ENCODE measurements at places on chromosomes 12 and 14.

GRCh38 chr14:53022593-53022992 is 71.7 kb upstream of the FERMT2 start:
- no peak for DNase-seq

DNA sequence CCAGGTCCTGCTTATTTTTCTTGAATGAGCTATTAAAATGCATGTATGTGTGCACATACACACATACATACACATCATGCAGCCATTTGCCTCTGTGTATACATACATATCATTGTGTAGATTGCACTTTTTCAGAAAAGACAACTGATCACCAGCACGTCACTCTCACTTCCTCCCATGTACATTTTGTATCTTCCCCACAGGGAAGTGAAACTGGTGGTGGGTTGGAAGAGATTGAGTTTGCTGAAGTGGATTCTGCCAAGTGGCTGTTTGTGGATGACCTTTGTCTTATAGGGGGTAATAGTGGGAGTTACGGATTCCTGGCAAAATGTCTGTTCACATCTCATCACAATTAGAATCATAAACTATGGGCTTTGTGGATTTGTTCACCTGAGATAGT is 448.6 kb downstream of the RAD51B start:
- DNase-seq: no peak

DNA sequence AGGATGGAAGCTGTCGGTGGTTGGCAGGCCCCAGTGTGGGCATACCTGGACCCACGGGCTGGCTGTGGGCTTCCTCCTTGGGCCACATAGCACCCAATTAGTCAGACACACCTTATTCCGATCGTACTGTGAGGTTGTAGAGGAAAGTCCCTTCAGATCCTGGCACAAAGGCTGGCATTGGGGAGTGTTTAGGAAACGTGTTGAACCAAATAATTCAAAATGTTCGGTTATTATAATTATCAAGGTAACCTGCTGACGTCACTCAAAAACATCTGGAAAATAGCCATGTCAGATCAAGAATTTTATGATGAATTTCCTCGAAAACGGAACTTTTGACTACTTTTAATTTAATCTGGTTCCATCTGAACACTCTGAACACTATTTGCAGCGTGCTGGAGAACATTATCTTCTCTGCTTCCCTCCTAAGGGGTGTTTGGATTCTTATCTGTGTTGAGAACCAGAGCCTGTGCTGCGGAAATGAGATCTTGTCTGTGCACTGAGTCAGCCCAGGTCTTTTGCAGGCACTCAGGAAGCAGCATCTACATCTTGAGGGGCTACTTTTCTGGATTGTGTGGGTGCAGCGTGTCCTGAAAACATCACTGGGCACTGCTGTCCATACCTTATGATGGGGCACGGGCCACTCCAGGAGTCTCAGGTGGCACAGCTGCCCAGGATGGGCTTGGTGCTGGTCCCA is 100.3 kb downstream of the SLC25A47 start:
- DNase-seq: no peak

DNA sequence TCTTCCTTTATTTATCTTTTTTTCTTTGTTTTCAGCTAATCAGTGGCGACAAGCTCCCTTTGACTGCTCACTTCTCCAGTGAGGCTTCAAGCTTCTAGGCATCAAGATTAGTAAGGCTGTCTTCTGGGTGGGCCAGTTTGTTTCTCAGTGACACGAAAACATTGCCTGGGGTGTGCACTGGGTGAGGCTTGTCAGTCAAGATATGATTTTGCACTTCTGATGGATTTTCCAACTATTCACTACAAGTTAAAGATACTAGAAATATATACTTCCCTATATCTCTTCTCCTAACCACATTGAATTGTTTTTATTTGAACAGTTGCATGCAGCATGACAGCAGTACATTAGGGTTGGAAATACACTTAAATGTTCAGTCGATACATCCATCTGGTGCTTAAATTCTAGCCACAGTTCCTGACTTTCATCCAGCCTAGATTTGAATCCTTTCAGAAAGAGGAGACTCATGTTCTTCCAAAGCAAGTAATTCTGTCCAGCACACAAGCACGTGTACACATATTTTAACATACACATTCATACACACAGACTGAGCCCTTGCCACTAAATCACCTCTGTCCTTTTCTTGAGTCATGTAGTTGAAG is 275.6 kb upstream of the NOVA1 start:
- no peak for DNase-seq

- no peak for DNase-seq
Measured at GRCh38 chr14:66657780-66658179, 149.8 kb downstream of the GPHN start.

DNA sequence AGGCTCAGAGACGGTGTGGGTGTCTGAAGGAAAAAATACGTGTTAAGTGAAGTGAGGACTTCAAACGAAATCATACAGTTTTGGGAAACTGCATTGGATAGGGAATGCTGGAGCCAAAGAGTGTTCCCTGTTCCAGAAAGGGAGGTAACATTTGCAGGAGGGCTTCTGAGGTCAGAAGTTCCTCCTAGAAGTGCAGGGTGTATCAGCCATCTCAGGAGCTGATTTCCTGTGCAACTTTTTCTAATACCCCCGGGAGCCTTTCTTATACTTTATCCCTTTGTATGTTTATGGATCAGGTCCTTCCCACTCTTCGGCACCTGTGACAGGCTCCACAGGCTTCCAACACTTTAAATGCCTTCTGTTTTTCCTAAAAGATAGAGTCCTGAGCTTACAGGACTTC is 24.9 kb downstream of the ZNF664 start:
- DNase-seq: no peak

- DNase-seq: no peak
Measured at GRCh38 chr12:34391771-34392581, 369.7 kb downstream of the ALG10 start.

GRCh38 chr12:93994721-93995120 is 153.7 kb upstream of the PLXNC1 start:
- no peak for DNase-seq

- DNase-seq: no peak
Measured at GRCh38 chr12:67592228-67593011, 56.1 kb upstream of the DYRK2 start.

GRCh38 chr14:33134975-33135374 is 196.3 kb downstream of the NPAS3 start:
- no peak for DNase-seq

DNA sequence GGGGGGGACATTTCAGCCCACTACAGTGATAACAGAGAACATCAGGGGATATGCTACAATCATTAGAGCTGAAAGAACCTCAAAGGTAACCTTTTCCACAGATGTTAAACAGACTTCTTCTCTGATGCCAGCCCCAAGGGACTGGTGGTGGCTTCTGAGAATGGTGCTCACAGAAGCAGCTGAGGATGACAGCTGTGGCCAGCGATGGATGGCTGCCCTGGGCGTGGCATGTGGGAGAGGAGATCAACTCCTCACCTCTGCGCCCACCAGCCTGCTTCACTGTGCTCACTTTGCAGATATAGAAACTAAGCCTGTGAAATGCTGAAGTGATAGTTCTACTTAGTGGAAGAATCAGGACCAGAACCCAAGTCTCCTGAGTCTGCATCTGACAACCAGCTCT is 33.0 kb downstream of the FOXN3 start:
- no peak for DNase-seq

- no peak for DNase-seq
Measured at GRCh38 chr14:71060274-71060673, 153.0 kb downstream of the PCNX1 start.

DNA sequence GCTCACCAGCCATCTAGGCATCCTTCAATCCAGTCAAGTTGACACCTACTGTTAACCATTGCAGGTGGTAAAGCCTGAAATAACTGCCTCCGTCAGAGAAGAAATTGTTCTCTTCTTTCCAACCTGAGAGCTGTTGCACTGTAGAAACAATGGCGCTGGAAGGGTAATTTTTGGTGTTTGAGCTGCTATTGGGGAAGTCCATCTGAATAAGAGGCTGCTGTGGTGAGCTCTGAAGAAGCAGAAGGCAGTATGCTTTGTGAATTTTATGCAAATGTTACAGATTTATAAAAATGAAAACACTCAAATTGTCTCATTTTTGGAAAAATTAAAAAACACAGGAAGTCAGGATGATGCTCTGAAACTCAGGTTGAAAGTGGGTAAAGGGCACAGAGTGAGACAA is 60.2 kb downstream of the SNAPC1 start:
- DNase-seq: no peak

GRCh38 chr12:3179731-3180130 is 102.6 kb downstream of the TSPAN9 start:
- no peak for DNase-seq

DNA sequence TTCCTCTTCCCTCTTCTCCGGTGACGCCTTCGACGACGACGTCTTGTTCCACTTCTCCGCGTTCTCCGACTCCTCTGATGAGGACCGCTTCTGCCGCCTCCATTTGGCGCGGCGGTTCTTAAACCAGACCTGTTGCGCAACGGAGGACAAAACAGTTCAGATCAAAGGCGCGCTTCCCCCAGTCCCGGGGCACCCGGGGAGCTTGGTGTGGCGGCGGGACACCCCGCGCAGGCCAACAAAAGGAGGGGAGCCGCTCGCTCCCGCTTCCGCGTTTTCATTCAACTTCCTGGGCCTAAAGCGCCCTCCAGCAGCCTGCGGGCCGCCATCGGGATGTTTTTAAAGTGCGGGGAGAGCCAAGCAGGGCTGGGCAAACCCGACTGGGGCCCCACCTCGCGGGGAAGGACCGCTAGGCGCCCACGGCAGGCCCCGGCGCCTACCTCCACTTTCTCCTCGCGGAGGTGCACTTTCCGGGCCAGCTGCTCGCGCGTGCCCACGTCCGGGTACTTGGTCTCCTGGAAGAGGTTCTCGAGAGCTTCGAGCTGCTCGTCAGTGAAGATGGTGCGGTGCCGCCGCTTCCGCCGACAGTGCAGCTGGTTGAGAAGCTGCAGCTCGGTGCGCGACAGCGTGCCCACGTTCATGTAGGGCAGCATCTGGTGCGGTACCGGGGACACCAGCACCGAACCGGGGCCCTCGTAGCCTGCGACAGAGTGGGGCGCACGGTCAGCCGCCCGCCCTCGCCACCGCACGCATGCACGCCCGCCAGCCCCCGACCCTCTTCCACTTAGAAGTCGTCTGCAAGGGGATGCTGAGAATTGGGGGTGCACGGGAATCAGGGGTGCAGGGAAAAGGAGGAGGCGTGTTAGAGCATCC is 1.2 kb downstream of the GSC start:
- DNase-seq: no peak

DNA sequence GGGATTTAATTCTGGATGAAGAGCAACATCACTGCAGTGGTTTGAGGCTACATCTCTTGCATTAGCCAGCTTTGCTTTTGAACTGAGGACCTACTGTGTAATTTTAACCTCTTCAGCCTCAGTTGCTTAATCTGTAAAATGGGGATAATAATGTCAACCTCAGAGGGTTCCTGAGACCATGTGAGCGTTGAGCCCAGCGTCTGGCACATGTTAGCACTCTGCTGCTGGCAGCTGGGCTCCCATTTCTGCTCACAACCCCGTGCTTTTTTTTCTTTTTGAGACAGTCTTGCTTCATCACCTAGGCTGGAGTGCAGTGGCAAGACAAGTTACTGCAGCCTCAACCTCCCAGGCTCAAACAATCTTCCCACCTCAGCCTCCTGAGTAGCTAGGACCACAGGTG is 31.6 kb downstream of the TESC start:
- no peak for DNase-seq

- DNase-seq: no peak
Measured at GRCh38 chr12:67315661-67316060, 46.5 kb downstream of the CAND1 start.

GRCh38 chr12:1564067-1564466 is 30.3 kb downstream of the FBXL14 start:
- DNase-seq: no peak

DNA sequence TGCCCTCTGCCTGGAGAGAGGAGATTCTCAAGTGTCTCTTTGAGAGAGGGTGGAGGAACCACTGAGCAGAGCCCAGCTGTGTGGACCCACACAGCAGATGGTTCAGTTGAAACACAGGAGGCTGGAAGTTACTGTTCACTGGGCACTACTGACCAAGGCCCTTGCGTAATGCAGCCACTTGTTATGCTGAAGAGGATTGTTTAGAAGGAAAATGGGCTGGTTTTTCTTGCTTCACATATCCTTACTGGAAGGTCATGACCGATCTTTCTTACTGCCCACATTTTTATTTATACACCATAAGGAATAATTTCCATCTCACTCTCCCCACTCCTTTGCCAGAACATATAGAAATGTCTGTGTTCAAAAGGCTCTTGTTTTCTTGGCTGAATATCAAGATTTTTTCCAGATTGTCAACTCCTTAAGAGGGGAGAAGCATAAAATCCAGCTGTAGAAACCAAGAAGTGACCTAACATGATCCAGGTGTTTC is 375.1 kb upstream of the DDHD1 start:
- no peak for DNase-seq

DNA sequence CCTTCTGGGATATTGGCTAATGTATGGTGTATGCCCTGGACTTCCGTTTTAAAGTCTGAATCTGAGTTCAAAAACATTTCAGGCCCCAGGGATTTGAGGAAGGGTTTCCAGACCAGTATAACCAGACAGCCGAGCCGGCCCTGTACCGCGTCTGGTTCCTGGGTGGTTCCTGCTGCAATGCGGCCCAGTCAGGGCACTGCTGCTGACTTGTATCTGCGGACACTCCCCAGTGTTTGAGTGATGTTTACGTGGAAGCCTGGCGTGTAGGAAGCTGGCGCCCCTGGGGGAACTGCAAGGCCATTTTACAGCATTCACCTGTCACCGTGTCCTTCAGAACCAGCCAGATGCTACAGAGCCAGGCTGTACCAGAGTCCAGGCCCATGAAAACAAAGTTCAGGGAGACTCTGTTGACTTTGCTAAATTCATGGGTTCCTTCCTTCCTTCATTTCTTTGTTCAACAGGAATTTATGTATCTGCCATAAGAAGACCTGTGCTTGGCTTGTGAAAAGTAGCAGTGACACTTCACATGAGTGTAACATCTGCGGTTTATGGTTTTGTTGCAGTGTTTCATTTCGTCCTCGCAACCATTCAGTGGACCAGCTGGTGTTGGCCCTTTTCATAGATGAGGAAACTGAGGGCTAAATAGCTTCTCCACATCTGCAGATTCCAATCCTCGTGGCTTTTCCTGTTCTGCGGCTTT is 16.8 kb downstream of the EML1 start:
- no peak for DNase-seq

- no peak for DNase-seq
Measured at GRCh38 chr12:123712780-123713319, 697 bp downstream of the ATP6V0A2 start.

- no peak for DNase-seq
Measured at GRCh38 chr12:78120866-78121560, 290.3 kb downstream of the NAV3 start.

GRCh38 chr12:575948-576614 is 87.2 kb downstream of the NINJ2 start:
- DNase-seq: peak; percentile 53

GRCh38 chr14:68593806-68594536 is 198.9 kb downstream of the ZFP36L1 start:
- DNase-seq: no peak

GRCh38 chr12:112450725-112451124 is 32.0 kb downstream of the PTPN11 start:
- DNase-seq: no peak

DNA sequence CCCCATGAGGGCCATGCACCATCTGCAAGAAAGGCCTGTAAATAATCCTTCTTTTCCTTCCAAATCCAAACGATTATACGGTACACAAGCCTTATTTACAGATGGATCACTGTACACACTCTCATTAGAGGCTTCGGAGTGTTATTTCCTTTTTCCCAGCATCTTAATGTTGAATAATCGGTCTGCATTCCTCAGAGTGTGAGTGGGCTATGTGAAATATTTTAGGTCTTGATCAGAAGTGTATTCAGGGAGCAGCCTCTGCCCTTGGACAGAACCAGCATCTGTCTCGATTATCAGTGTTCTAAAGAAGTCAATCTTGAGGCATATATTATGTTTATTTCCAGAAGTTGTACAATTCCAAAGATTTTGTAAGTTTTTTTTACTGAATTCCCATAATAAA is 340.6 kb downstream of the SEC23A start:
- no peak for DNase-seq
